ENCODE measurements at places on chromosomes 5 and 9. TPM values are rescaled to one million over a fixed set of nuclear protein-coding genes. Genes with fewer than 3 reads are reported as not detected.

The LRRC19 gene
- total RNA-seq, result not detected

The FYB1 gene
- 13.4 TPM for total RNA-seq

DNA sequence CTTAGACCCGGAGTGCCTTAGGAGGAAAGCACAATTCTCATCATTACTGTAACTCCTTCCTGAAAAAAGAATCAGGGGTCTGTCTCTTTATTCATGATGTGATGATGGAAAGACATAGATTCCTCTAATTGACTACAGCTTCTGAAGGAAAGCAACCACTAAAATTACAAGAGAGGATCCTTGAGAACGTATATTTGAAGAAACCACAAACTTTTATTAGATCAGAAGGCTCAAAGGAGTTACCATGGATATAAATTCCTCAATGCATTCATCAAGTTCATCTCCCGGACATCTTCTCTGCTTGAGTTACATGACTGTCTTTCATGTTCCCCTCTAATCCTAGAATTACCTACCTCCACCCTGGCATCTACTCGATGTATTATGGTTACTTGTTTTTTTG lies 104.1 kb upstream of the PAPPA start:
- DNase-seq, result no peak

GRCh38 chr5:50874306-50875001 lies 208.0 kb downstream of the PARP8 start:
- no peak for DNase-seq

- DNase-seq, result no peak
These were observed 333.8 kb upstream of the GRIN3A start for GRCh38 chr9:102072059-102072764.

GRCh38 chr5:79509244-79509885 lies 4.6 kb downstream of the HOMER1 start:
- no peak for DNase-seq

GRCh38 chr9:17398350-17398749 lies 180.5 kb upstream of the SH3GL2 start:
- DNase-seq, result no peak

The PCDHB16 gene
- 1.3 TPM for total RNA-seq

GRCh38 chr9:18299449-18299848 lies 174.5 kb upstream of the ADAMTSL1 start:
- DNase-seq, result no peak

DNA sequence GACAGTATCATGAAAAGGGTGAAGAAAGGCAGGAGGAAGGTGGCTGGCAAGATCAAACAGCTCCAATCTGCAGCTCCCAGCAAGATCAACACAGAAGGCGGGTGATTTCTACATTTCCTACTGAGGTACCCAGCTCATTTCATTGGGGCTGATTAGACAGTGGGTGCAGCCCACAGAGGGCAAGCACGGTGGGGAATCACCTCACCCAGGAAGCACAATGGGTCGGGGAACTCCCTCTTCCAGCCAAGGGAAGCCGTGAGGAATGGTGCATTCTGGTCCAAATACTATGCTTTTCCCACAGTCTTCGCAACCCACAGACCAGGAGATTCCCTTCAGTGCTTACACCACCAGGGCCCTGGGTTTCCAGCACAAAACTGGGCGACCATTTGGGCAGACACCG lies 66.8 kb downstream of the CAMSAP1 start:
- DNase-seq, result no peak

Measured in esophagus squamous epithelium (tissue), 5 donors.